ENCODE measurements at places on chromosomes 16 and 17.
A peak's percentile ranks its signal among the peaks of the same experiment; 100 is the strongest.

GRCh38 chr16:88993946-88994600 is 17.1 kb upstream of the CBFA2T3 start:
- DNase-seq, result no peak

- peak; percentile 87 for DNase-seq
Measured at GRCh38 chr16:2751577-2752034, 832 bp upstream of the SRRM2 start.

- DNase-seq, result no peak
Measured at GRCh38 chr16:19583665-19584300, 28.3 kb downstream of the VPS35L start.

- no peak for DNase-seq
Measured at GRCh38 chr17:78736526-78737079, 45.5 kb downstream of the CYTH1 start.

DNA sequence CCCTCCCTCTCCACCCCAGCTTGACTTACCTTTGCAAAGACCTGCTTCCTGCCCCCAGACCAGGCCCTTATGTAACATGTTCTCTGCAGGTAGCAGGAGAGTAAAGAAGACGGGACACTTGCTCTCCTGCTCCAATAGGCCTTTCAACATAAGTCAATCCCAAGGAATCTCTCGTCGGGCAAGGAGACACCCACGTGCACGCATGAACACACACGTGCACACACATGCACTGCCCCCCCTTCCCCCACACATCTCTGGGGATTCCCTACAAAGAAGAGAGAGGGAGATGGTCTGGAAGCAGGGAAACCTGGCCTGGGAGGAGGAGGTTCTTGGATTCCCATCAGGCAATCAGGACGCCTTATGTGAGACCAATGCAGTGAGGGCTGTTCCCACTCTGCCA is 41.4 kb downstream of the ABCC12 start:
- no peak for DNase-seq

GRCh38 chr17:56125830-56126819 is 27.1 kb upstream of the ANKFN1 start:
- DNase-seq, result no peak

DNA sequence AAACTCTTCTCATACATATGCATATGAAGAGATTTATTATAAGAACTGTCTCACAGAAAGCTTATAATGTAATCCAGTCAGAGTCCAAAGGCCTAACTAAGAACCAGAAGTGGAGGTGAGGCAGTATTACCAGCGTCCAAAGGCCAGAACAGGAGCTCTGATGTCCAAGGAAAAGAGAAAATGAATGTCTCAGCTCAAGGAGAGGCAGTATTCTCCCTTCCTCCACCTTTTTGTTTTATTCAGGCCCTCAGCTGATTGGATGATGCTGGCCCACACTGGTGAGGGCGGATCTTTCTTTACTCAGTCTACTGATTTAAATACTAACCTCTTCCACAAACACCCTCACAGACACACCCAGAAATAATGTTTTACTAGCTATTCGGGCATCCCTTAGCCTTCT is 43.4 kb downstream of the FBXL20 start:
- DNase-seq, result no peak

GRCh38 chr17:3915581-3915994 is 677 bp downstream of the P2RX1 start:
- no peak for DNase-seq

GRCh38 chr16:16928532-16929109 is 542.1 kb downstream of the XYLT1 start:
- no peak for DNase-seq

DNA sequence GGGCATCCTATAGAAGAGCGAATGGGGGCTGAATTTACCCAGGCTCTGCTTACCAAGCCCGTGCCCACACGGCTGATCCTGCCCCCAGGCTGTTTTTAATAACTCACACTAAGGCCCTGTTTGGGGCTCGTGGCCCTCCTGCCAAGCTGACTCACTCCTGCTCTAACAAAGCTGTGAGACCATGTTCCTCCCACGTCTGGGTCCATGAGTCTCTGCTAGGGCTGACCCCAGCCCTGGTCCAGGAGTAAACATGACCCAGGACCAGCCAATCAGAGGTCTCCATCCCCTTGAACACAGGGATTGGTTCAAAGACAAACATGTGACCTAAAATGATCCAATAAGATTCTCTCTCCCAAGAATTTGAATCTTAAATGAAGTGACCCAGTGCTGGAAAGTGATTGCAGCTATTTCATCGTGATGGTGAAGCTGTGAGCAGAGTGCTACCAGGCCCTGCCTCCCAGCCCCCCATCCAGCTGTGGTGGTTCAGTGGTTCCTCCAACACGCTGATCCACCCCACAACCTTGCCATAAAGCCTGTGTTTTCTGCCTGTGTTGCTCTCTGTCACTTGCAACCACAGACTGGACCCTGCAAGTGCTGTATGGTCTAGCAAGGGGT is 57.2 kb downstream of the C16orf82 start:
- no peak for DNase-seq

DNA sequence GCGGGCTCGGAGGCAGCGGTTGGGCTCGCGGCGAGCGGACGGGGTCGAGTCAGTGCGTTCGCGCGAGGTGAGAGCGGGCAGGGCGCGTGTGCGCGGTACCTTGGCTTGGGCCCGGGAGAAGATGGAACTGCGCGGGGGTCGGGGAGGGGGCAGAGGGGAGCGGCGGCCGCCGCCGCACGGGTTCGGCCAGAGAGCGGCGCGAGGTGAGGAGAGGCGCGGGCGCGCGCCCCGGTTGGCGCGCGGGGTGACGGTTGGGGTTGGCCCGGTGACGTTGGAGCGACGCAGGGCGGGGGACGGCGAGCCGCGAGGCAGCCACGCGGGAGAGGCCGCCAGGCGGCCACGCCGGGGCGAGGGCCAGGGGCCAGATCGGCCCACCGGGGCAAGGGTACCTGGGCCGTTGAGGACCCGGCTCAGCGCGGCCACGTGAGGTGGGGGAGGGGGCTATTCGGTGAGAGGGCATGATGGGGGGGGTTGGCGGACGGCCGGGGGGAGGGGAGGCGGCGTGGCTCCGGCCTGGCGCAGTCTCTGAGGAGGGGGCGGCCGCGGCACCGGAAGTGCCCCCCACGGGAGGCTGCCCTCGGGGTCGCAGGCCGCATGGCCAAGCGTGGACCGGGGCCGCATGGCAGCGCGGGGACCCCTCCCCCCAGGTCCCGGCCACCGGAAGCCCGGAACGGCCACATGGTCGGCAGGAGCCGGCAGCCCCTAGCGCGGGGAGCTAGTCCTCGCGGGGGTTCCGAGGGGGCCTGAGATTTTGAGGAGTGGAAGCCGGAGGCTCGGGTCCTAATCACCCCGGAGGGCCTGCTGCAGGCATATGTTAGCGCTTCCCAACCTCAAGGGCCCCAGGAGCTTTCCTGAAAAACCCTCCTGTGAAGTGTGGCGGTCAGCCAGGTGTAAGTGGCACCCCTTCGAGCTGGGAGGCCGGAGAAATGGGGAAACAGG is 527 bp downstream of the EIF5A start:
- DNase-seq, result no peak

DNA sequence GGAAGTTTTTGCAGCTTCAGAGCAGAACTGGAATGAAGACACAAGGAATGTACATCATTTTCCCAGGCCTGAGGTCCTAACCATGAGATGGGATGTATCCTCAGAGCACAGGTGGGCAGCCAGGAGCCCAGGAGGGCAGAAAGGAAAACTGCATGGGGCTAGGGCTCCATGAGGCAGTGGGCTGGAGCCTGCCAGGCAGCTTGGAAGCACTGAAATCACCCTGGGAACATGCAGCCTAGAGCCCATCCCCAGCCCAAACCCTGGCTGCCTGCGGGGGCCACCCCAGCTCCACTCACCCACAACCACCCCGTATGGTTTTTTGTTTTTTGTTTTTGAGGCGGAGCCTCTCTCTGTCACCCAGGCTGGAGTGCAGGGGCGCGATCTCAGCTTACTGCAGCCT is 86.2 kb upstream of the SIAH1 start:
- no peak for DNase-seq

DNA sequence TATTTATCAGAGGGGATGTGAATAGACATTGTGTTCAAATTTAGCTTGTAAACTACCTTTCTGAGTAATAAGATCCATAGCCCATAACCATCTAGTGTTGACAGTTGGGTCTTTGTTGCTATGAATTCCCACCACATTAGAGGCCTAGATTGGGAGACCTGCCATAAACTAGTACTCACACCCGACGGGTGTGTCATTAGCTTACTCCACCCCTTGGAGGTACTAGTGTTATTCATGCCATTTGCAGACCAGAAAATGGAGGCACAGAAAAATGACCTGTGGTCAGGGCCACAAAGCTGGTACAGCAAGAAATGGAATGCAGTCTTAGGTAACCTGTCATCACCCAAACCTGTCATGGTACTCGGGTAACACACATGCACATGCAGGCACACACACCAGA is 41.3 kb upstream of the BCAR1 start:
- no peak for DNase-seq

- DNase-seq, result no peak
Measured at GRCh38 chr17:3029213-3029913, 34.0 kb downstream of the OR1D5 start.

- DNase-seq, result no peak
Measured at GRCh38 chr17:1360975-1361374, 39.0 kb downstream of the YWHAE start.

- DNase-seq, result no peak
Measured at GRCh38 chr16:62832214-62832613, 796.0 kb upstream of the CDH8 start.

GRCh38 chr17:34671191-34671590 is 91.8 kb downstream of the TMEM132E start:
- DNase-seq, result no peak

DNA sequence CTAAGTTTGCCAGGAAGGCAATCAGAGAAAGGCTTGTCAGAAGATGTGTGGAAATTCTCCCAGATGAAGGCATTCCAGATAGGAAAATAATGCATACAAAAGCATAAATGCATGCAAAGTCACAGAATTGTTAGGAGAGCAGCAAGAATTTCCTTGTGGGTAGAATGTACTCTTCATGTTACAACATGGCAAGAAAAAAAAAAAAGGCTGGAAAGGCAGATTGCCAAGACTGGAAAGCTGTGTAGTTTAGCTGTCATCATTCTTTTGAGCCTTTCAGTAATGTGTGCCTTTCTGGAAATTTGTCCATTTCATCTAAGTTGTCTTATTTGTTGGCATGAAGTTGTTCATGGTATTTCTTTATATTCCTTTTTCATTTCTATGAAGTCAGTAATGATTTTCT is 71.0 kb upstream of the EFCAB3 start:
- DNase-seq, result no peak

- no peak for DNase-seq
Measured at GRCh38 chr17:40854175-40854814, 12.7 kb downstream of the KRT12 start.
